HCT116 (cell line): ENCODE measurements at places on chromosomes 13 and 19.

DNA sequence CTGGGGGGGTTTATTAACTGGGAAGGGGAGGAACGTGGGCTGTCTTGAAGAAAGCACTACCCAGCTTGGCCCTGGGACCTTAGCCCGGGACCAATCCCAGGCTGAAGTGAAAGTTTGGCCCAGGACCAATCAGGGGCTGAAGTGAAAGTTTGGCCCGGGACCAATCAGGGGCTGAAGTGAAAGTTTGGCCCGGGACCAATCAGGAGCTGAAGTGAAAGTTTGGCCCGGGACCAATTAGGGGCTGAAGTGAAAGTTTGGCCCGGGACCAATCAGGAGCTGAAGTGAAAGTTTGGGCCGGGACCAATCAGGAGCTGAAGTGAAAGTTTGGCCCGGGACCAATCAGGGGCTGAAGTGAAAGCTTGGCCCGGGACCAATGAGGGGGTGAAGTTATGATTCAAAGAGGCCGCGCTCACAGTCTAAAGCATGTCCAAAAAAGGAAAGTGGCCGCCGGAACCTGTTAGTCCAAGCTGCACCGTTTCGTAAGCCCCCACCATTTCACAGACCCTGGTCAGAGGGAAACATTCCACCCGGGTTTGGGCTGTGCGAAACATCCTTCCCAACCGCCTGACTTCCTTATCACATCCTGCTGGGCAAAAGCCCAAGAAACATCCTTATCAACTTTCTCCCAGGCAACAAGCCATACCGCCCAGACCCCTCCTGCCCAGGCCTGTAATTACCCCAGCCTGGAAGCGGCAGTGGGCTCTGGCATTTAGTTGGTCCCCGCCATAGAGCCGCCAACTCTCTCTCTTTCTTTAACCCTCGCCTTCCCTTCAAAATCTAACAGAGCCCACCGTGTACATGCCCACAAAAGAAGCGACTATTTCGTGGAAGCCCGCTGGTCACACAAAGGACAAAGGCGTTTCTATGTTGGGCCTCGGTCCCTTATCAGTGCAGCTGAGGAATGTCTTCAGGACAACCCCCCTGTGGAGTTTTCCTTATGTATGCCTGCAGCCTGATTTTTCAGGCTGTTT is 1.1 kb downstream of the ZNF850 start:
- no peak for DNase-seq

GRCh38 chr13:98143601-98144026 is 720 bp downstream of the FARP1 start:
- no peak for DNase-seq

- no peak for DNase-seq
Observed at GRCh38 chr13:79604752-79605151, 123.8 kb downstream of the NDFIP2 start.

DNA sequence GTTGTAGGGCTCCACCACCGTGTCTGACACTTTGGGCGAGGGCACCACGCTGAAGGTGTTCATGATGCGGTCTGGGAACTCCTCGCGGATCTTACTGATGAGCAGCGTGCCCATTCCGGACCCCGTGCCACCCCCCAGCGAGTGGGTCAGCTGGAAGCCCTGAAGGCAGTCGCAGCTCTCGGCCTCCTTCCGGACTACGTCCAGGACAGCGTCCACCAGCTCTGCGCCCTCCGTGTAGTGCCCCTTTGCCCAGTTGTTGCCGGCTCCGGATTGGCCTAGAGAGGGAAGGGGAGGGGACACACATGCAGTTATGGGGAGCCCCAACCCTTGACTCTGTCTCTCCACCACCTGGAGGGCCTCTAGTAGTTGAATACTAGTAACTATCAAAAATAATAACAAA is 6.2 kb downstream of the TUBB4A start:
- no peak for DNase-seq

DNA sequence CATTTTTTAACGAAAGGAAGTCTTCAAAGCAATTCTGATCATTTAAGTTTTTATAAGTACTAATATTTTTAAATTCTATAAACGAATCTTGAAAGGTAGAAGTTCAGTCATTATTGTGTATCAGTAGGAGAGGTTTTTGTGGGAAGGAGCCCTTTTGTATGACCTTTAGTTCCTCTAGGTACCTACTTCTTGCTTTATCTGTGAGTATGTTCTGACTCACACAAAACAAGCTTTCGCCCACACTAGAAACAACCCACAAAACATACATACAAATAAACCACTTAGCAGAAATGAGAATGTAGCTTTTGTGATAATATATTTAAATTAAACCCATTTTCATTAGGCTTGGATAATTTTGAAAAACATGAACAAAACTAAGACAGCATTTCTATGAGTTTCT is 27.8 kb downstream of the ERCC5 start:
- DNase-seq: no peak

- DNase-seq: no peak
Observed at GRCh38 chr19:16850133-16850532, 20.9 kb downstream of the SIN3B start.

- DNase-seq: no peak
Observed at GRCh38 chr19:45351401-45351952, 10.9 kb downstream of the KLC3 start.

DNA sequence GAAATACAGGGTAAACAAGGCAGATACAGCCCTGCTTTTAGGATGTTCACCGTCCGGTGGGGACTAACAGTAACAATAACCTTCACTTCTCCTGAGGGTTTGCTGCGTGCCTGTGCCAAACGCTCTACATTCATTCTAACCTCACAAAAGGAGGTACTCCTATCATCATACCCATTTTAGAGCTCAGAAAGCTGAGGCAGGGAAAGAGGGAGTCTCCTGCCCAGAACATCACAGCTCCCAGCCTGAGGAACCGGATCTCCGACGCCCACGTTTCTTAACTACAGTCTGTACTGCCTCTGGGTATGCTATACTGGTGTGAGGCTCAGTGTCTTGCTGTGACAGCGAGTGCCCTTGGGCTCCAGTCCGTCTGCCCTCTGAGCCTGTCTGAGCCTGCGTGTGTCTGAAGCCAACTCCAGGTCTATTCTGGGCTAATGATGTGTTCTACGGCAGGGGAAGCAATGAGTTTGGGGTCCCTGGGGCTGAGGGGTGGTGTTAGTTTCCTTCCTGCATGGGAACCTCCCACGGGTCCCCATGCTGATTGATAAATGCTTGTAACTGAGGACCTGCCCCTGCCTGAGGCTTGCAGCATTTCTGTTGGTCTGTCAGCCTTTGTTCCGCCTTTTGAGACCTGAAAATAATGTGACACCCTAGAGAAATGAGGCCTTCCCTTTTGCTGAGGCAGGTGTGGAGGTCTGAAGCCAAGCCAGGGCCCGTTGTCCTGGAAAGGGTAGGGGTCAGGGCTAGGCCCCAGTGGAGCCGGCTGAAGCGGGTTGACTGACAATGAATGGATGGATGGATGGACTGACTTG is 4.9 kb downstream of the LIPE start:
- no peak for DNase-seq

DNA sequence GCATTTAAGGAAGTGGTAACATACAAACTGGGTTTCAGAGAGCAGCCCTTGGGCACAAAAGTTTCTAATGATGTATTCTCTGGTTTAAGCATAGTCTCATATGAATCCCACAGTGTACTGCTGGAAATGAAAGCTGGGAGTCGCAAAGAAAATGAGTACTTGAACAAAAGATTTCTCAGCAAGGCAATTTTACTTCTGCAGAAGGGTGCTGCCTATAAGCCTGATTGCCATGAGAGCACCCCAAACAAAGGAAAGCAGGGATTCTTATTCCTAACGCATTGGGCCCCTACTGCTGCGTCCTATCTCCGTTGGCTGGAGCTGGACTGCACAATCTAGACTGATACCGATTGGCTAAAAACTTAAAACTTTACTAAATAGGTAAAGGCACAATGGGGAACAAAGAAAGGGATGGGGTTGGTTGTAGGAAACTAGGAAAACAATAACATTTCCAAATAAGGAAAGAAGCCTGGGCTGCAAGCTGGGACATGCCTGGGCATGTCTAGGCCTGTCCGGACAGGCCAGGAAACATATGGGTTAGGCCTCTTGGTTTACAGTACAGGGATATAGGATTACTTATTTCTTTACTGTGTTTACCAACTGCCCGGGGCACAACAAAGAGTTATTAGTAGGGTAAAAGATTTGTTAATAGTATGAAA is 27.4 kb upstream of the VN1R4 start:
- DNase-seq: no peak

DNA sequence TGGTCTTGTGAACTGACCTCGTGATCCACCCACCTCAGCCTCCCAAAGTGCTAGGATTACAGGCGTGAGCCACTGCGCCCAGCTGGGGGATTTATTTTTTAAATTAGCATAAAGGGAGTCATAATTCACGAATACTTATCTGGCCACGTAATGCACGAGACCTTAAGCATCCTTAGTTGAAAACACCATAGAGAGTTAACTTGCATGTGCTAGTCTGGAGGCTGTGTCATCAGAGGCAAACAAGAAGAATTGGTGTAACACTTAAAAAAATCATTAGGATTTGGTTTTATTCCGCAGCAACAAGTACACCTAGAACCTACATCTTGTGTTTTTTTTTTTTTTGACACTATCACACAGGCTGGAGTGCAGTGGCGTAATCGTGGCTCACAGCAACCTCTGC is 19.1 kb downstream of the KLF5 start:
- DNase-seq: no peak

- no peak for DNase-seq
Observed at GRCh38 chr19:16293118-16294091, 31.2 kb upstream of the KLF2 start.

- DNase-seq: no peak
Observed at GRCh38 chr19:45815481-45816216, 541 bp upstream of the RSPH6A start.

DNA sequence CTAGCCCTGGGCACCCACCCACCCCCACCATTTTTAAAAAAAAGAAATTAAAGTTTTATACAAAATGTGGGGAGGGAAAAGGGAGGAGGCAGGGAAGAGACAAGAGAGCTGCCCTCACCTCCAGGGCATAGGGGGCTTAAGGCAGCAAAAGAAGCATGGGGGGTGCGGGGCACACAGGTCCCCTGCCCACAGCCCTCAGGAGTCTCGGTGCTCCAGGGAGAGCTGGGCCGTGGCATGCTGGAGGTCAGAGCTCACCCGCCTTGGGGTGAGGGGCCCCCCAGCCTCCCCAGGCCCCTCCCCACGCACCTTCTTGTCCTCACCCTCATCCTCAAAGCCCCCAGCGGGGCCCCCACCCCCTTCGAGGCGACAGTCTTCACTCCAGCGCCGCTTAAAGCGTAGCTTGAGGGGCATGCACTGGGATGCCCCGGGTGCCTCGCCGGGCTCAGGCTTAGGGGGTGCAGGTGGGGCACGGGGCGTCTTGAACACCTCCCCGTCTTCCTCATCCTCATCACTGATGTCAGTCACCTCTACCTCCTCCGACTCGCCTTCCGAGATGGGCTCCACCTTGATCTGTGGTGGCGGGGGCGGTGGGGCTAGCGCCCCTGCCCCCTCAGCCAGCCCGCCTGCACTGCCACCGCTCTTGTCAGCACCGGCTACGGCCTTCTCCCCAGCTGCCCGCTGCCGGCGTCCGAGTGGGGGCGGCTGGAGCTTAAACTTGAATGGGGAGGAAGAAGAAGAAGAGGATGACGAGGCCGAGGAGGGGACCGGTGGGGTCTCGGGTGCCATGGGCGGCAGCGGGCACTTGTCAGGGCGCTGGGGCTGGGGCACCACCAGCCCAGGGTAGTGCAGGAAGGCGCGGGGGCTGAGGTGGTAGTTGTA is 6.1 kb upstream of the GSK3A start:
- DNase-seq: no peak

- no peak for DNase-seq
Observed at GRCh38 chr13:111947026-111947810, 119.7 kb upstream of the SOX1 start.

- no peak for DNase-seq
Observed at GRCh38 chr13:30685320-30685859, 50.0 kb upstream of the ALOX5AP start.

DNA sequence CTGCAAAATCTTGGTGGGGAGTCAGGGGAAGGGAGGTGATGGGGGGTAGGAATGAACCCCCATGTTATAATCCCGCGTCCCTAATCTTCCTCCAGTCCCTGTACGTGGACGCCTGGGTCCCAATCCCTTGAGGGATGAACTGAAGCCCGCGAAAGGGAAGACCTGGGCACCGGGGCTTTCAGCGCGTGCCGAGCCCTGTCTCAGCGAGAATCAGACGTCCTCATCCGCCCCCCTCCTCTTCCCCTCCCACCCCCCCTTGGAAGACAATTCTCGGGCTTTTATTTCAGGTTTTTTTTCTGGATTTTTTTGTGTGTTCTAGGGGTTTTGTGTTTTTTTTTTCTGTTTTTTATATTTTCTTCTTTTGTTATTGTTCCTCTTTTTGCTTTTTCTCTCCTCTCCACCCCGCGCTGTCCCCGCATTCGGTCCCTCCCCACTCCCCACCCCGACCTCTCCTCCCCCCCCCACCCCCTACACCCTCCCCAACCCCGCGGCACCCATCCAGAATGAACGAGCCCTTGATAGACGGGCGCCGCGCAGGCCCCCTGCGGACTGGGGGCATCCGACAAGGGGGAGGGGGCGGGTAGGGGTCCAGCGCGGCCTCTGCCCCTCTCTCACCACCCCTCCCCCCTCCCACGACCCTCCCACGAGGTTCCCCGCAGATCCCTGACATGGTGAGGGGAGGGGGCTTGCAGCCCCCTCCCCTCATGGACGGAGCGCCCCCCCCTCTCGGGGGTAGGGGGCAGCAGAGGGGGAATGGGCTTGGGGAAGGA is 10.3 kb downstream of the C19orf81 start:
- no peak for DNase-seq

DNA sequence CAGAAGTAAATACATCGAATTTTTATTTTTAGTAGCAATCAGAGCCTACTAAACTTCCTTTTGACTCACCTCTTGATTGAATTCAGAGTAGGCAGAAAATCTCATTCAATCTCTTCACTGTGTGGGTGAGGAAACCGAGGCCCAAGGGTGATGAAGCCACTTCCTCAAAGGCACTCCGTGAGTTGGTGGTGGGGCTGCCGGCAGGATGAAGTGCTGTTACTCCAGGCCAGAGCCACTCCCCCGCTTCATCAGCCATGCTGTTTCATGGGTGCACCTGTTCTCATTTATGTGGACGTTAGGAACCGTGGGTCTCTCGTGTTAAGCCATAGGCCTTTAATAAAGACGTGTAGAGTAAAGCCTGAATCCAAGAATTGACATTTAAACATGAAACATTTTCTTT is 13.2 kb downstream of the ING1 start:
- no peak for DNase-seq

DNA sequence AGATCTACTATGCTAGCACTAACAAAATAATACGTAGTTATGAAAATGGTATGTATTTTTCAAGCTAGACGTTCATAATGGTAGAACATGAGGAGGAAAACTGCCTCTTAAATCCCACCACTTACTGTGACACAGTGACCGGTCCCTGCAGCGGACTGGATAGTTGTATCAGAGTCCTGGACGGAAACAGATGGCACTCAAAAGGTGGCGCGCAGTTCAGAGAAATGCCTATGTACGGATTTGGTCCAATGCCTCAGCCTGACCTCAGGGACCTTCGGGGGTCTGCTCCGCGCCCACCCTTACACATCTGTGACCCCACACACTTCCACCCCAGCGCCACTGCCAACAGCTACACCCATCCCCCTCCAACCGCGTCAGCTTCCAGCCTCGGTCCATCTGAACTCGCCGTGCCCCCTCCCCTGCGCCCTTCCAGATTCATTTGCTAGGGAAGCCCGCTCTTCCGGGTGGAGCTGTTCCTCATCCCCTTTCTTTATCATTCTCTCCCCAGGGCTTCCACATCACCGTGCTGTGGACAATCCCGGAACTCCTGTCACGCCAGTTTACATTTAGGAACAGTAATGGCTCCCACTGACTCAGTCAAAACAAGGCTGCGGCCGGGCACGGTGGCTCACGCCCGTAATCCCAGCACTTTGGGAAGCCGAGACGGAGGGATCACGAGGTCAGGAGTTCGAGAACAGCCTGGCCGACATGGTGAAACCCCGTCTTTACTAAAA is 792 bp upstream of the LENG8 start:
- no peak for DNase-seq
